ENCODE measurements at places on chromosomes 12 and 14. TPM values are rescaled to one million over a fixed set of nuclear protein-coding genes. Genes with fewer than 3 reads are reported as not detected.
A peak's percentile ranks its signal among the peaks of the same experiment; 100 is the strongest.

DGKA gene
- 58.3 TPM for total RNA-seq

DNA sequence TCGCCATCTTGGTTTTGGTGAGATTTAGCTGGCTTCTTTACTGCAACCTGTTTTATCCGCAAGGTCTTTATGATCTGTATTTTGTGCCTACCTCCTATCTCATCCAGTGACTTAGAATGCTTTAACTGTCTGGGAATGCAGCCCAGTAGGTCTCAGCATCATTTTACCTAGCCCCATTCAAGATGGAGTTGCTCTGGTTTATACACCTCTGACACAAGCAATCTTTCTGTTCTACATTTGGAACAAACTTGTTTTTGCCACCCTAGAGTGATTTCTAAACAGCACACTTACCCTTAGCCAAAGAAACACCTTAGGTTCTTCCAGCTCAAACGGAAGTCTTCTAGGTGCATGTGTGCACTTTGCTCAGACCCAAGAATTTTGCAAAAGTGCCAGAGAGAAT, 122.3 kb downstream of the CCDC60 start:
- DNase-seq: no peak

GRCh38 chr12:93589081-93589480, 16.6 kb downstream of the SOCS2 start:
- DNase-seq: no peak

- no peak for DNase-seq
Measured at GRCh38 chr14:60220917-60221316, 28.1 kb upstream of the PPM1A start.

- no peak for DNase-seq
Measured at GRCh38 chr12:45010059-45010458, 40.8 kb downstream of the DBX2 start.

TSPAN19 gene
- 0.32 TPM for total RNA-seq

DNA sequence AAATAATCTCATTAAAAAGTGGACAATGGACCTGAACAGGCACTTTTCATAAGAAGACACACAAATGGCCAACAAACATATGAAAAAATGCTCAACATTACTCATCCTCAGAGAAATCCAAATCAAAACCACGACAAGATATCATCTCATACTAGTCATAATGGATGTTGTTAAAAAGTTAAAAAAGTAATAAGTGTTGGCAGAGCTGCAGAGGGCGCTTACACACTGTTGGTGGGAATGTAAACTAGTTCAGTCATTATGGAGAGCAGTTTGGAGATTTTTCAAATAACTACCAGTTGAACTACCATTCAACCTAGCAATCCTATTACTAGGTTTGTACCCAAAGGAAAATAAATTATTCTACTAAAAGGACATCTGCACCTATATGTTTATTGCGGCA, 47.2 kb downstream of the FOXG1 start:
- DNase-seq: no peak

DNA sequence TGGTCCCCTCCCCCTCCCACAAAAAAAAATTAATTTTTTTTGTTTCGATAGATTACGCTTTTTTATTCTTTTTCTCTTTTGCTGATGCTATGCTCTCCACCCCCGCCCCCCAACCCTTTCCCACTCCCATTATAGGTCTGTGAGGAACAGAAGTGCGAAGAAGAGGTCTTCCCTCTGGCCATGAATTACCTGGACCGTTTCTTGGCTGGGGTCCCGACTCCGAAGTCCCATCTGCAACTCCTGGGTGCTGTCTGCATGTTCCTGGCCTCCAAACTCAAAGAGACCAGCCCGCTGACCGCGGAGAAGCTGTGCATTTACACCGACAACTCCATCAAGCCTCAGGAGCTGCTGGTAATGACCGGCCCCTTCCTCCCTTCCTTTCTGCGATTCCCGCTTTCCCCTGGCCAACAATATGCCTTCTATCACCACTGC, 2.3 kb downstream of the CCND2 start:
- no peak for DNase-seq

- no peak for DNase-seq
Measured at GRCh38 chr12:129067491-129067890, 214.2 kb downstream of the GLT1D1 start.

KRT8 gene
- total RNA-seq: 1,655 TPM

ARHGEF25 gene
- total RNA-seq: 3.6 TPM

GRCh38 chr12:10562306-10562933, 51.0 kb downstream of the MAGOHB start:
- DNase-seq: peak; percentile 48

- no peak for DNase-seq
Measured at GRCh38 chr14:21072781-21073339, 2.8 kb downstream of the ARHGEF40 start.

Data from HCT116 (cell line).